Right atrium auricular region (tissue), 2 donors: ENCODE measurements at places on chromosomes 1 and 21. TPM values are rescaled to one million over a fixed set of nuclear protein-coding genes. Genes with fewer than 3 reads are reported as not detected.

Gene ZP4
- not detected for total RNA-seq

Gene TNFRSF1B
- total RNA-seq = 17.0 TPM

Gene DNASE2B
- total RNA-seq = not detected

Gene XCL1
- total RNA-seq = 0.39 TPM

Gene OR4F16
- not detected for total RNA-seq

Gene SETD4
- 6.3 TPM for total RNA-seq

Gene HES3
- not detected for total RNA-seq

Gene NCSTN
- 71.3 TPM for total RNA-seq

Gene PRKCZ
- 16.4 TPM for total RNA-seq

Gene INSRR
- not detected for total RNA-seq

Gene C8A
- total RNA-seq = not detected

Gene MASP2
- total RNA-seq = not detected

Gene NFASC
- total RNA-seq = 38.5 TPM

Gene ALDH4A1
- 27.3 TPM for total RNA-seq

Gene GBP2
- 22.1 TPM for total RNA-seq

Gene KRTAP13-4
- total RNA-seq = not detected

Gene ZMYND12
- total RNA-seq = 0.26 TPM

Gene MYBPH
- not detected for total RNA-seq

Gene SLC44A5
- total RNA-seq = 1.2 TPM
